Stimulated activated CD8-positive, alpha-beta memory T cell treated with anti-CD3 and anti-CD28 coated beads, Interleukin-4, amount 100 ng/mL, for 1 hour (primary cell): ENCODE measurements at places on chromosomes 13 and 19.
A peak's percentile ranks its signal among the peaks of the same experiment; 100 is the strongest.

DNA sequence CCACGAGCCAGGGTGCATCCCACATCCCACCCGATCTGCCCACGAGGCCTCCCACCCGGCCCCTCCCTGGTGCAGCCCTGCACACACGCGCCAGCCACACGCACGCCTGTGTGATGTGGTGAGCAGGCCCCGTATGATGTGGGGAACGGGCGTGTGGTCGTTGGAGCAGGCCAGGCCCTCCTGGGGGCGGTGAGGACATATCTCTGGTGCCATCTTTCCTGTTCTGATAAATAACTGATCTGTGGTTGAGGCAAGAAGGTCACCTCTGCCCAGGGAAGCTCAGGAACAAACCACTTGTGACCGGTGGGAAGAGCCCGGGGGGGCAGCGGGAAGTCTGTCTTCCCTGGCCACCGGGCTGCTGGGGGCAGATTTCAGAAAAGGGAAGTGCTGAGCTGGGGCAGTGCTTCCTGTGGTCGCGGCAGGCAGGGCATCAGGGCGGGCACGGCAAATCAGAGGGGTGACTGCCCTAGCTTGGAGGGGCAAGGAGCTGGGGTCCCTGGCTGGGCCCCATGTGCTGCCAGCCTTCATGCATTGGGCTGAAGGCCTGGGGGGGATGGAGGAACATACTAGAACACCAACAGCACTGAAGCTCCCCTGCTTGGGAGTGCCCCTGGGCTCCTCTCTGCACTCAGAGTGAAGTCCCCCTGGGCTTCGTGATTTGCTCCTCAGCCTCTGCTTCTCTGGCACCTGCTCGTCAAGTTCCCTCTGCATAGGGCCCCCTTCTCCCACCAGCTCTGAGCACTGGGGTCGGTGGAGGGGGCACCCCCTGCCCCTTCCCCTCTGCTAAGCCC lies 35.2 kb upstream of the SLC7A10 start:
- no peak for DNase-seq

- DNase-seq: no peak
Observed at GRCh38 chr13:39506559-39507390, 96.2 kb downstream of the LHFPL6 start.

DNA sequence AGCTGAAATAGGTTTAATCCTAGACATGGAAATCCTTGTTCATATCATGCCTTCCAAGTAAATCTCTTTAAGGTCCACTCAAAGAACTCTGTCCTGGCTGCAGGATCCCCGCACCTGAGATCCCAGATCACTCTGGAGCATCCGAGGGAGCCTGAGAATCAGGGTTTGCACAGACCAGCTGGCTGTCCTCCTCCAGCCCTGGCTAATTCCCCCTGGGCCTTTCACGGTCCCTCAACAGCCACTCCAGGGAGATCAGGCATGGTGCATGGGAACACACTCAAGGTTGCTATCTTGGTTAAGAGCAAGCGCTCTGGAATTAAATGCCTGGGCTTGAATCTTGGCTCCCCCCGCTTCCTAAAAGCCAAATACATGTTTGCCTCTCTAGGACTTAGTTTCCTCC lies 130.8 kb downstream of the IRS2 start:
- no peak for DNase-seq

- no peak for DNase-seq
Observed at GRCh38 chr13:32609428-32609827, 23.2 kb downstream of the PDS5B start.

DNA sequence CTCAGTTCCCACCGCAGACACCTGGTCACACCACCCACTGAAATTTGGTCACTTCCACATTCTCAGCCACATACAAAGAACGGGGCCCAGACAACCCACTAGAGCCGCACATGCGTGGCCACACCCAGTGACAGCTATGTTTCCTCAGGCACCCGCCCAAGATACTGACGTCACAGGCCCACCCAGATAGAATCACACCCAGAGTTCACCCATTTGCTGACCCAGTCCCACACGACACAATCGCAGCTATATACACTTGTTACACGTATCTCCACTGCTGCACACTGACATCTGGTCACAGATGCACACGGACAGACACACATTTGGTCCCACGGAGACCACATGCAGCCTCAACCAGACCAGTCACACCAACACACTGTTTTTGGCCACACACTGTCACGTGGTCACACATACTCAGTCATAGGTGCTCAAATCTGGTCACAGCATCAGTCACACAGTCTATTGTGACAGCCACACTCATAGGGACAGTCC lies 2.9 kb downstream of the NUMBL start:
- peak; percentile 15 for DNase-seq

DNA sequence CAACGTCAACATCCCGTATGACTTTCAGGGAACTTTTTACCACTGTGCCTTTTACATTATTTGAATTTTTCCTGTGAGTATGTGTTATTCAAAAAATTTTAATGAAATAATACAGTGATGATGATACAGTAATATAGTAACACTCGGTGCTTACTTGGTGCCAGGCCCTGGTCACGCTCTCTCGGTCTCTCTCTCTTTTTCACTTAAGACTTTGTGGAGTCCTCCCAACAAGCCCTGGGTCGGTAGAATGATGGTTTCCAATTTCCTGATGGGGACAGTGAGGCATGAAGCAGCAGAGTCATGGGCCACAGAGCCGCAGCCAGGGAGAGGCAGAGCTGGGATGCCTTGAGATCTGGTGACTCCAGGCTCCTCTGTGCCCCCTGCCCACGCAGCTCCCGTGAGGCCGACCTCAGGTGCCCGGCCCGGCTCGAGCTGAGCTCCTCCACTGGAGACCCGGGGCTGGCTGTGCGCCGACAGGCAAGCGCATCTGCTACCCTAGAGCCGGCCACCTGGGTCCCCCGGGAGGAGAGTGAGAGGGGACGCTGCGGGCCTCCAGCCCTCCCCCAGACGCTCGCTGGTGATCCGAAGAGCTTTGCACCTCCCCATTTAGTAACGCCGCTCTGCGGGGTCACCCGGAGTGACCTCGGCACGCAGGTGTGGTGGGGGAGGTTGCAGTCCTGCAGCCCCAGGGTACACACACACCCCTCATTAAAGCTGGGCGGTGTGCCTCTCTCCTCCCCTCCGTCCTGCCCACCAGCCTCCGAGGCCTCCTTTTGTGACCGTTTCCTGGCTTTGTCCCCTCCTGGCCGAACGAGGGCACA lies 4.4 kb upstream of the SBK3 start:
- DNase-seq: no peak

DNA sequence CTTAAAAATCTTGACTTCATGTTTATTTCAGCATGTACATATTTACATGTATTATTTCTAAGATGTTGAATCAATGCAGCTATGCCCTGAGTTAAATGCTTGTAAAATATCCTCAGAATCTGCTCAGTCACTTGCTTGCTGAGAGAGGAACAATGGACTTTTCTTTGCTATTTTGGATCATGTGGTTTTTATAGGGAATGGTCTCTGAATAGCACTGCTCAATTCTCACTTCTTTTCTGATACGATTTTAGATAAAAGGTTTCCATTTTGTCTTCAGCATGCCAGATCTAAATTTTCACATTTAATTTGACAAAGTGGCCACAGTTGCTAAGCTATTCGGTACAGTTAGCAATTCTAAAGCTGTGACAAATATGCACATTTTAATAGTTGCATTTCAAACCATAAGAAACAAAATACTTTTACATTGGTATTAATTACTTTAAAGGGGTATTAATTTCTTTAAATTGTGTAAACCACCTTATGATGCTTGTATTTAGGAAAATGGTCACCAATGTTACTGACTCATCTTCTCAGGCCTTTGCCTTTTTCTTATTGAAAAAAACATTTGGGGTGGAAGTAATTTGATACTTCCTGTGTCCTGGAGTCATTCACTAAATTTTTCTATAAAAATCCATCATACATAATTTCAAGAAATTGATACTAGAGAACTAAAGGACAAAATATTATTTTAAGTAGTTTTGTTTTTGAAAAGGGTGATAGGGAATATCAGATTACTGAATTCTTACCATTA lies 113.5 kb downstream of the MYO16 start:
- DNase-seq: no peak

DNA sequence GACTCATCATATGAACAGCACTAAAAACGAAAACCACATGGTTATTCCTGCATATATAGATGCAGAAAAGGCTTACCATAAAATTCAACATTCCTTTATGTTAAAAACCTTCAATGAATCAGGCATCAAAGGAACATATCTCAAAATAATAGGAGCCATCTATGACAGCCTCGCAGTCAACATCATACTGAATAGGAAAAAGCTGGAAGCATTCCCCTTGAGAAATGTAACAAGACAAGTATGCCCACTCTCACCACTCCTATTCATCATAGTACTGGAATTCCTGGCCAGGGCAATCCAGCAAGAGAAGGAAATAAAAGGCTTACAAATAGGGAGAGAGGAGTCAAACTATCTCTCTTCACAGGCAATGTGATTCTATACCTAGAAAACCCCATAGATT lies 179.6 kb upstream of the HTR2A start:
- no peak for DNase-seq

- DNase-seq: no peak
Observed at GRCh38 chr13:91319996-91320395, 27.5 kb upstream of the MIR17HG start.

DNA sequence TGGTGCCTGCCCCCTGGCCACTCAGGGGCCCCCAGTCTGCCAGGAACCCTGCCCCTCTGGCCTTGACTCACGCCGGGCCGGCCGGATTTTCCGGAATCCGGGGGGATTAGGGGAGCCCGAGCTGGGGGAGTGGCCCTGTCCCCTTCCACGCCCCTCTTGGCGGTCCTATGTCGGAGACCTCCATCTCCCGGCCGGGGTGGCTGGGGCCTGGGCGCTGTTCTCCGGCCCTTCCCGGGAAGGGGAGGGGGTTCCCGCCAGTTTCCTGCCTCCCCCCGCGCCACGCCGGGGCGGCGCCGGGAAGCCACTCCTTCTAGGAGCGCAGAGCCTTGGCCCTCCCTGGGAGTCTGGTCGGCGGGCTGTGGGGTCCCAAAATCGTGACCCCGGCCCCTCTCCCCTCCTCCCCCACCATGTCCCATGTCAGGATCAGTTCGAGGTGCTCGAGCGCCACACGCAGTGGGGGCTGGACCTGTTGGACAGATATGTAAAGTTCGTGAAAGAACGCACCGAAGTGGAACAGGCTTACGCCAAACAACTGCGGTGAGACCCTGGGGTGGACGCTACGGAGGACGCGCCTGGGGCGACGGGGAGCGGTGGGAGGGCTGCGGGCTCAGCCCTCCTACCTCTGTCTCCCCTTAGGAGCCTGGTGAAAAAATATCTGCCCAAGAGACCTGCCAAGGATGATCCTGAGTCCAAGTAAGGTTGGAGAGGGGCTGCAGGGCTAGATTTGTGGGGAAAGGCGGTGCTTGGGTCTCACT lies 1.3 kb downstream of the TRIP10 start:
- DNase-seq: no peak

- peak; percentile 27 for DNase-seq
Observed at GRCh38 chr19:40398417-40399131, 8.6 kb upstream of the HIPK4 start.

DNA sequence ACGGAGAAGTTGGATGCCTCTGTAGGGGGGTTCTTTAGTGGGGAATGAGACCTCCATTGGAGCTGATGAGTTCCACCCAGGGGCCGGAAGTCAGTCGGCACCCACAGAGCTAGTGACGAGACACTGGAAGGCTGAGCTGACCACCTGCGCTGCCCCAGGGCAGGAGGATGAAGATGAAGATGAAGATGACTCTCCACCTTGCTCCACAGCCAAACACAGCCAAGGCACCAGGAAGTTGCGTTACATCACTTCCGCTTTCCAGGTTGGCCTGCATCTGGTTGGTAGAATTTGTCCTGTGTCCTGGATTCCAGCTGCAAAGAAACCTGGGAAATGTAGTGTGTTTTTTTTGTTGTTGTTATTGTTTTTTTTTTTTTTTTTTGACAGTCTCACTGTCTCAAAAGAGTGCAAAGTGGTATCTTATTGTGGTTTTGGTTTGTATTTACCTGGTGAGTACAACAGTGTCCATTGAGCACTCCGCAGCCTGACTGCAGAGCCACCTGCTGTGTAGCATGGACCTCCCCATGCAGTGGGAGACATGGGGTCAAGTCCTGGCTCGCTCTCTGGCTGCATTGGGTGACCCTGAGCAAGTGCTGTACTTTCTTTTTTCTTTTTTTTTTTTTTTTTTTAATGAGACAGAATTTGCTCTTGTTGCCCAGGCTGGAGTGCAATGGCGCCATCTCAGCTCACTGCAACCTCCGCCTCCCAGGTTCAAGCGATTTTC lies 1.9 kb downstream of the TBC1D17 start:
- no peak for DNase-seq

DNA sequence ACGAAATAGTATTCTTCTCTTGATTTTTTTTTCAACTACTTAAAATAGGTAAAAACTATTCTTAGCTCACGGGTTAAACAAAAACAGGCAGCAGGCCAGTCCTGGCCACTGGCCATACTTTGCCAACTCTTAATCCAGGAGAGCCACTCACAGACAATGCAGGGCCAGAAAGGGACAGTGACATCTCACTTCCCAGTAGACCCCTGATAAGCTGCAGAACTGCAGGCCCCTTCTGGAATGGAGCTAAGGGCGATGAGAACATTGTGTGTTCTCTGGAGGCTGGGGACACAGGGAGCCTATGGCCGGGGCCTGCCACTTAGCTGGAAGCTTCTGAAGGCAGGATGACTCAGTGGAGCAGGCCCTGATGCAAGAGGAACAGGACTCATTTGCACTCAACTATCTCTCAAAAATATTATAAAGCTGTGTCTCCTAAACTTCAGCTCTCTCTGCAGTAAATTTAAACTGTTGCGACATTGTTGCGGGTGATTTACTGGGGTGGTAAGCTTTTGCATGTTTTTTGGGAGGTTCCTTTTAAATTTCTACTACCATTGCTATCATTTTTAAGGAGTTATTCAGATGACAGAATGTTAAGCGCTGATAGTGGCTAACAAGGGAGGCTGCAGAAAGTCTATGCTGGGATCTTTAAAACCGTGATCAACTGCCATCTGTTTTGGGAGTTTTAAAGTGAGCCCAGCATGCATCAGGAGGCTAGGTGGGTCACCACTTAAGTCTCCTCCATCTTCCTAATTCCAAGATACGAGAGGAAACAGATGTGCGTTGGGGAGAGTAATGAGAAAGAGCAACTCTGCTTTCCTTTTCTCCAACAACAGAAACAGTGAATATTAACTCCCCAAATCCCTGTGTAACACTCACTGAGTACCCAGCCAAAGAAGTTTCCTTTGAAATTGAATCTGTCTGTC lies 33.2 kb upstream of the KATNAL1 start:
- no peak for DNase-seq
